Naive thymus-derived CD8-positive, alpha-beta T cell (primary cell): ENCODE measurements at places on chromosomes 3 and 15. TPM values are rescaled to one million over a fixed set of nuclear protein-coding genes. Genes with fewer than 3 reads are reported as not detected.

Gene ALDH1L1
- total RNA-seq = not detected

DNA sequence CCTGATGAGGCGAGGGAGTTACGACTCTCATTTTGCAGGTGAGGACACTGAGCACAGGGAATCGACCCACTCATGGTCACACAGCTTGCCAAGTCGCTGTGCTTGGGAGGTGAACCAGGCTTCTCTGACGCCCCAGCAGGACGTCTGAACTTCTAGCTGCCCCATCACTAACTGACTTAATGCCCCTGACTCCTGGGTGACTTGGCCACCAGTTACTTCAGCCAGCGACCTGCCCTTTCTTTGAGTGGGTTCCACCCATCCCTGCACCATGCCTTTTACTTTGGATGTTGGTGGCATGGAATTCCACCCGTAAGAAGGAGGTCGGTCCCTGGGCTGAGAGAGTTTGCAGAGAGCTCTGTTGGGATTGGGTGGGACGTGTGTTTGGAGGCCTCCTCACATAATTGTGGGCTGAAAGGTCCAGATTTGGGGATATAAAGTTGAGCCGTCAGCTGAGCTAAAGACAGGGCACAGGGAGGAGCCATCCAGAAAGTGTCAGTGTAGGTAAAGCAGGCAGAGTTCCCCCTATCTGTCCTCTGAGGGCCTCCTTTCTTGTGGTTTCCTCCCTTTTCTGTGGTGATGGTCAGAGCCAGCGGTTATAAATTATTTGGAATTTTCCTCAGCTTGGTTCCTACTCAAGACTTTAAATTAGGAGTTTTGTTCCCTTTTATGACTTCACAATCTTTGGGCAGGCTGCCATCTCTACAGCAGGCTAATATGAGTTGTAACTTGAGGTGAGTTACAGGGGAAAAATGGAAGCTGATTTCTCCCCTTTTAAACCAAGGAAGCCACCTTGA, 55.0 kb downstream of the FLNB start:
- no peak overlapping the region for H3K4me3 ChIP-seq
- no peaks in the 10 kb centered on the region for H3K27me3 ChIP-seq
- peaks cover 74% of the 10 kb centered on the region for H3K4me1 ChIP-seq
- DNase-seq = no peak
- peaks cover 7% of the 10 kb centered on the region for H3K36me3 ChIP-seq

- no peak overlapping the region for H3K27ac ChIP-seq
- no peak overlapping the region for H3K4me3 ChIP-seq
- H3K27me3 ChIP-seq = no peaks in the 10 kb centered on the region
- H3K36me3 ChIP-seq = peaks cover 10% of the 10 kb centered on the region
Measured at GRCh38 chr3:42184651-42185443, 81.1 kb downstream of the CCK start.

GRCh38 chr15:81209635-81210034, 13.0 kb downstream of the IL16 start:
- H3K36me3 ChIP-seq = peaks cover 7% of the 10 kb centered on the region
- no peak overlapping the region for H3K27ac ChIP-seq
- H3K27me3 ChIP-seq = no peaks in the 10 kb centered on the region
